Neural crest cell (in vitro differentiated cells): ENCODE measurements at places on chromosomes 2 and 18. TPM values are rescaled to one million over a fixed set of nuclear protein-coding genes. Genes with fewer than 3 reads are reported as not detected.

DNA sequence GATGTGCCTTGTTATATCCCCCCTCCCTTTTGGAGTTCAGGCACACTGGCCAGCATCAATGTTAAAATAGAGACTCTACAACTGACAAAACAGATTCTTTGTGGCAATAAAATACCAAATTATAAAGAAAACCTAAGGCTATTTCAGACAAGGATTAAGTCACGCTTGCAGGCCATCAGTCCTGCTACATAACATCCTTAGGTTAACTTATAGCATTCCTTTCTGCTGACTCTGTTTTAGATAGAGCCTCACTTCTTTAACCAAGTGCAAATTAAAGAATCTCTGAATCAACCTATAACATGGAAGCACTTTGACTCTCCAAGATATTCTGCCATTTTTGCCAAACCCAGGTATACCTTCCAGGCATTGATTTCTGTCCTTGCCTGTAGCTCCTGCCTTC, 784.6 kb downstream of the RNF144A start:
- DNase-seq: no peak

- DNase-seq: no peak
Measured at GRCh38 chr2:46716927-46717326, 198.7 kb downstream of the MCFD2 start.

DNA sequence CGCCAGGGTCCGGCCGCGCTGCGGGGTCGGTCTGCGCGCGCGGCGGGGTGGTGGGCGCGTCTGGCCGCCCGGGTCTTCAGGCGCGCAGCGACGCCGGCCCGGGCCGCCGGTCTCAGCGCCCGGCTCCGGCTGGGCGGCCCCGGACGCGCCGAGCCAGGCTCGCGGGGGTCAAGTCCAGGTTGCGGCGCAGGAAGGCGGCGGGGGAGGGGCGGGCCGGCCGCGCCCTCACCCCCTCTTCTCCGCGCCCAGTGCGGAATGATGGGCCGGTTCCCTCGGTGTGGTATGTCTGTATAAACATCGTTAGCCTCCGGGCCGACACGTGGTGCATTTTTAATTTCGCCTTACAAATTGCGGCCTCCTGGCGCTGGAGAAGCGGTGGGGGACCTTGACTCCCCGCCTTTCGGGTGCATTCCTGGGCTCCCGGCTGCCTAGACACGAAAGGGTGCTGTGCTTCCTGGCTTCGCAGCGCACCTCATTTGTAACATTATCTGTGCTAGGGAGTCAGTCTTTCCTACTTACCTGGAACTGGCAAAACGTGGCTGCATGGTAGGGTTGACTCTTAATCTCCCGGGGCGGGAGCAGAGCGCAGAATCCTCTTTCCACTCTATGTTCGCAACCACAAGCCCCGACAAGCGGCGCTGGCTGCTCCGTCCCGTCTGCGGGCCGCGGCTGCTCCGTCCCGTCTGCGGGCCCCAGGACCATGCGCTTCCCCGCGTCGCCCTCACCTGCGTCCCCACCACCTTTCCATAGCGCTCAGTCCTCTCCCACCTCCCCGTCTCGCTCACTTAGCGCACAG, 69.0 kb downstream of the CTAGE1 start:
- no peak for DNase-seq

DNA sequence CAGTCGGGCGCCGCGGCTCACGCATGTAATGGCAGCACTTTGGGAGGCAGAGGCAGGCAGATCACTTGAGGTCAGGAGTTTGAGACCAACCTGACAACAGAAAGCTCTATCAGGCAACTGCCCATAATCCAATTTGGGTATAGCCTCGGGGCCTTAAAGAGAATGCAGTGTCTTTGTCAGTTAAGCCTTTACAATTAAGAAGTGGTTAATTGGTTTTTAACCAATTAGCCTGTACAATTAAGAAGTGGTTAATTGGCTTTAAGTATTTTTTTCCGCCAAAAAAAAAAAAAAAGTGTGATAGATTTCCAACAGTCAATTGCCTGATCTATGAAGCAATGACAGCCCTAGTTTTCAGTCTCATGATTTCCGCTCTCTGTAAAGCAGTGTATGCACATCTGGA, 74.6 kb upstream of the NARS1 start:
- no peak for DNase-seq

Gene UGT1A8
- total RNA-seq: not detected in 2 replicates

DNA sequence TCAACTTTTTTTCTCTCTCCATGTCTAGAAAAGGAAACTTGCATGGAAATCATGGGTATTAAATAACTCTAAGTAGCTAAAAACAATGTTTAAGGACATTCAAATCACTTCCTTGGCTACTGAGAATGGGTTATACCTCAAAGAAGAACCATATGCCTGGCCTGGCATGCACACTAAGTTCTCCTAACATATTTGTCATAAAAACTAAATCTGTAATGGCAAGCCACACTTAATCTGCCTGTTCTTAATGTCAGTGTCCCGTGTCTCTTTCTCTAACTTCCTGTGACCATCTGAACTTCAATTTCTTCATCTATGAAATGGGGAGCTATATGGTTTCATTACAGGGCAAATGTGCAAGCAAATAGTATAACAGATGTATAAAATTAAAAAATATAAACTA, 11.1 kb downstream of the PDE1A start:
- DNase-seq: no peak

Gene APOB
- 0.07 and 0.09 TPM in 2 replicates for total RNA-seq

- DNase-seq: no peak
Measured at GRCh38 chr2:49003201-49003600, 151.1 kb downstream of the FSHR start.

DNA sequence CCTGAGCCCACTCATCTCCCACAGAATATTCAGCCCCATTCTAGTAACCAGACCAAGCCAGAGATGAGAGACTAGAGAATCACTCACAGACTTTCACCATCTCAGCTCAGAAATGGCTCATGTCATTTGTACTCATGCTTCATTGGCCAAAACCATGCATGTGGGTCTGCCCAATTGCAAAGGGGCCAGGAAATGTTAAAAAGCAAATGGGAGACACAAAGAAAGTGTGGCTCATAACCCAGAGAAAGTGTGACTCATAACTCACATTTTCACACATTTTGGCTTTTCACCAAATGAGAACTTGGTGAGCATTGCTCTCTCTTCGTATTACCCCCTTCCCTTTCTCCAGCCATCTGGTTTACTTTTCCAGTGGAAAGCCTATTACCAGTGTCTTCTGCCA, 66.2 kb downstream of the MDH1 start:
- no peak for DNase-seq

- DNase-seq: no peak
Measured at GRCh38 chr2:219421323-219421722, 3.1 kb downstream of the DES start.

GRCh38 chr2:154195644-154196195, 324.0 kb downstream of the GALNT13 start:
- DNase-seq: no peak

- DNase-seq: no peak
Measured at GRCh38 chr2:229096409-229097066, 174.5 kb downstream of the PID1 start.

- DNase-seq: no peak
Measured at GRCh38 chr2:145256551-145256950, 736.6 kb upstream of the ZEB2 start.
